ENCODE measurements at places on chromosomes 5 and 9. TPM values are rescaled to one million over a fixed set of nuclear protein-coding genes. Genes with fewer than 3 reads are reported as not detected.
A peak's percentile ranks its signal among the peaks of the same experiment; 100 is the strongest.

The NUTM2G gene
- not detected for total RNA-seq

The LHX3 gene
- not detected for total RNA-seq

The OR2S2 gene
- not detected for total RNA-seq

GRCh38 chr5:43772764-43773477, 169.9 kb downstream of the NNT start:
- H3K4me3 ChIP-seq: no peak overlapping the region
- no peak overlapping the region for H3K27ac ChIP-seq
- H3K4me1 ChIP-seq: no peaks in the 10 kb centered on the region
- no peaks in the 10 kb centered on the region for H3K27me3 ChIP-seq

- no peak overlapping the region for H3K27ac ChIP-seq
- H3K4me3 ChIP-seq: no peak overlapping the region
- peaks cover 2% of the 10 kb centered on the region for H3K36me3 ChIP-seq
- no peak for DNase-seq
- peaks cover under 1% of the 10 kb centered on the region for H3K4me1 ChIP-seq
These were observed 153.0 kb downstream of the CSNK1G3 start for GRCh38 chr5:123664961-123665360.

GRCh38 chr9:2234371-2234893, 219.3 kb downstream of the SMARCA2 start:
- H3K4me3 ChIP-seq: no peak overlapping the region
- no peak overlapping the region for H3K27ac ChIP-seq
- H3K36me3 ChIP-seq: no peaks in the 10 kb centered on the region
- peaks cover 7% of the 10 kb centered on the region for H3K4me1 ChIP-seq

- no peak overlapping the region for H3K27ac ChIP-seq
- DNase-seq: no peak
- H3K4me3 ChIP-seq: no peak overlapping the region
- H3K27me3 ChIP-seq: peaks cover 46% of the 10 kb centered on the region
These were observed 517 bp downstream of the KCNN2 start for GRCh38 chr5:114362197-114362976.

DNA sequence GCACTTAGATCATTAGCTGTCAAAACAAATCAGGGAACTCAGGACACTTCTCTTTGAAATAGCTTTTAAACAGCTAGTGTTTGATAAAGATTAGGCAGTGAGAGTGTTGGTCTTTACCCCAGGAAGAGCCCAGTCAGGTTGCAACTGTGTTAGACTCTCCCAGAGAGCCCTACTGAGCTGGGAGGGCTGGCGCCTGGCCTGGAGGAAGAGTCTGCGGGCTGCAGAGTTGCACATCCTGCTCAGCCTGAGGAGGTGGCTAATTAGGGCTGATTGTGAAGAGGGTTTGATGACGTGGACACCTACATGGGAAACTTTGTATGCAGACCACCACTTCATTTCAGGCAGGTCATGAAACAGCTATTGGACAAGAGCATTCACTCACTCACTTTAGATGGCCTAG, 112.0 kb downstream of the TMEM174 start:
- H3K27me3 ChIP-seq: peaks cover 23% of the 10 kb centered on the region
- no peak overlapping the region for H3K4me3 ChIP-seq
- H3K36me3 ChIP-seq: no peaks in the 10 kb centered on the region
- no peaks in the 10 kb centered on the region for H3K4me1 ChIP-seq
- H3K27ac ChIP-seq: no peak overlapping the region

DNA sequence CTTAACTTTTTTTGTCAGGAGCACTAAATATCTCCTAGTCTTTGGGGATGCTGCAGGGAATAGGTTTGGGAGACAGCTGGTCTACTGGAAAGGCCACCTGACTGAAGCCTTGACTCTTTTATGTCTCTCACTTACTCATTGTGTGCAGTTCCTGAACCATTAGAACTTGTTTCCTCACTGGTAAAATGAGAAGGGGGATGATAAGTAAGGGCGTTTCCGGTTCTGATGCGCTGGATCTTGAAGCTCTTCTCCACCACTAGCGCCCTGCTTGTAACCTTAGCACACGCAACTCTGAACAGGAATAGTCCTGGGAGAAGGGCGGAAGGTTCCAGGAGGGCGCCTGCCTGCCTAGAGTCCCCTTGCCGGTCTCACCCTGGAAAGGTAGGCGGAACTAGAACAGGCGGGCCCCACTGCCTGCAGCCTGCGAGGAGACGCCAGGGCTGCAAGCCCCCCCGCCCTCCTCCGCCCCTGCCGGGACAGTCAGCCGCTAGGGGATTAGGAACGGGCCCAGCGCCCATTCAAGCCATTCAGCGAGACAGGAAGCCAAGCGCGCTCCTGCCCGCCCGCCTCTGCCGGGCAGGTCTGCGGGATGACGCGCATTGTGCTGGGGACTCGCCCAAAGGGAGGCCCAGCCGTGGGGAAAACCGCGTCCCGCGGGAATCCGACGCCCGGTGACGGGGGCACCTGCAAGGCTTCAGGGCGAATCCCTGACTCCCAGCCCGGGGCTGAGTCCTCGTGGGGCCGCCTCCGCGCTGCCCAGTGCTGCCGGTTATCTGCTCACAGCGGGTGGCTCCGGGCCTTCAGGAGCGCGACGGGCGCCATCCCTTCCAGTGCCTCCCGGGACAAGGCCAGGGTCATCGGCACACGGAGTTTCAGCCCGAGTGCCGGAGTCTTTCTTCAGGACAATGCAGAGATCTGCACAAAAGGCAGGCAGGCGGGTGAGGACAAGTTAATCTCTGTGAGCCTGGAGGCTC, 44.0 kb upstream of the XPA start:
- H3K4me1 ChIP-seq: peaks cover 8% of the 10 kb centered on the region
- no peaks in the 10 kb centered on the region for H3K36me3 ChIP-seq
- peaks cover 61% of the 10 kb centered on the region for H3K27me3 ChIP-seq

DNA sequence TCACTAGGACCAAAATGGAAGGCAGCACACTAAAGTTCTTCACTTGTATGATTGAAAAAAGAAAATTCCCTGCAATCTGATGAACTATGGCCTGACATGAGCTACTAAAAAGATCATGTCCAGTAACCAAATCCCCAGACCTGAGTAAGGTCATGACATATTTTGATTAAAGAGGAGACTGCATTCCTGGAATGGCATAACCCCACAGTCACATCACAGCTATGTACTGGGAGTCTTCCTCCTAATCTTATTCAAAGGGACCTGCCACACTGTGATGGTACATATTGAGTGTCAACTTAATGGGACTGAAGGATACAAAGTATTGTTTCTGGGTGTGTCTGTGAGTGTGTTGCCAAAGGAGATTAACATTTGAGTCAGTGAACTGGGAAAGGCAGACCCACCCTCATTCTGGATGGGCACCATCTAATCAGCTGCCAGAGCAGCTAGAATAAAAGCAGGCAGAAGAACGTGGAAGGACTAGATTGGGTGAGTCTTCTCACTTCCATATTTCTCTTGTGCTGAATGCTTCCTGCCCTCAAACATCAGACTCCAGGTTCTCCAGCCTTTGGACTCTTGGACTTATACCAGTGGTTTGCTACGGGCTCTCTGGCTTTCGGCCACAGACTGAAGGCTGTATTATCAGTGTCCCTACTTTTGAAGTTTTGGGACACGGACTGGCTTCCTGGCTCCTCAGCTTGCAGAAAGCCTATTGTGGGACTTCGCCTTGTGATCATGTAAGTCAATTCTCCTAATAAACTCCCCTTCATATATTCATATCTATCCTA, 345.0 kb downstream of the TMEM38B start:
- H3K27me3 ChIP-seq: no peaks in the 10 kb centered on the region
- H3K4me1 ChIP-seq: no peaks in the 10 kb centered on the region
- DNase-seq: no peak
- H3K36me3 ChIP-seq: no peaks in the 10 kb centered on the region

DNA sequence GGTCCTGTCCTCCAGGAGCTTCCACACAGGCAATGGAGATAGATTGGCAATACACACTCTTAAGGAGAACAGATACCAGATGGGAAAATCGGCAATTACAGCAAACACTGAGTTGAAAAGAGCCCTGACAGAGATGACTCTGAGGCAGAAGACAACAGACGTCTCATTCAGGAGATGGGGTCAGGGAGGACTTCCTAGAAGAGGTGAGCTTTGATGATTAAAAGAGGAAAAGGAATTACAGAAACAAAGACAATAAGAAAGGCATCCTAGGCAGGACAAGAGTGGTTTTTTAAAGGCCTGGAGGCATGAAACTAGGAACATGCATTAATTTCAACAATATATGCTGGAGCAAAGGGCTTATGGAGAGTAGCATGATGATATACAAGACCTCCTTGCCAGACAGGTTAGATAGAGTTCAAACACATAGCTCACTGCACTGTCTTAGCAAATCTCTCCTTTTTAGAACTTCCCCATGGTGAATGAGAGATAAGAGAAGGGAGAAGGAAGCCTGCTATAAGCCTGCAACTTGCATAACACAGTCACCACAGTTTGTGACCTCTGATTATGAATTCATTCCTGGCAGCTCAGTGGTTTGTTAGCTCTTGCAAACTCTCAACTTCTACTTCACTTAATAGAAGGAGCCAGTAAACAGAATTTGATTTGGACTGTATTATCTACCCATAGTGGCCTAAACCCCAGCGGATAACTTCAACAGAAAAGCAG, 48.5 kb downstream of the SIL1 start:
- no peak overlapping the region for H3K27ac ChIP-seq
- H3K4me1 ChIP-seq: peaks cover 3% of the 10 kb centered on the region
- H3K4me3 ChIP-seq: no peak overlapping the region
- H3K27me3 ChIP-seq: no peaks in the 10 kb centered on the region
- no peak for DNase-seq
- H3K36me3 ChIP-seq: no peaks in the 10 kb centered on the region

DNA sequence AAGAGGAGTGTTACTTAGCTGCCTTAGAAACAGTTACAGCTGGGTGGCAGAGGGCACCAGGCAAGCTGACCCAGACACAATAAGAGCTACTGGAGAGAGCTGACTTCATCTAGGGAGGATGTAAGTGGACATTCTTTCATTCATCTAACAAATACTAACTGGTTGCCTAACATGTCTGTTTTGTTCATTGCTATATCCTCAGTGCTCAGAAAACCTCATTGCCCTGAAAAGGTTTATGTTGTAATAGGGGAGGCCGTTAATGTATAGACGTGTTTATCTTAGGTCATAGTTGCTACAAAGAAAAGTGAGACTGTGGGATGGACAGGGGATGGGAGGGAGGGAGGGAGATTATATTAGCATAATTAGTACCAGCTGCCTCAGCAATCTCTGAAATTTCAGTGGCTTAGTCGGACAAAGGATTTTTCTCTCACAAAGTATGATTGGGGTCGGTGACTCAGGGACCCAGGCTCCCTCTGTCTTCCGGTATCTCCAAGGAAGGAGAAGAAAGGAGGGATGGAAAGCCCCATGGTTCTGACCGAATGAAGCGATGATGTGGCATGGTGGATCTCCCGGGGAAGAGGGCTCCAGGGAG, 2.6 kb upstream of the SNX18 start:
- peaks cover 4% of the 10 kb centered on the region for H3K27me3 ChIP-seq
- no peak for DNase-seq
- H3K4me1 ChIP-seq: peaks cover 21% of the 10 kb centered on the region
- no peak overlapping the region for H3K27ac ChIP-seq

DNA sequence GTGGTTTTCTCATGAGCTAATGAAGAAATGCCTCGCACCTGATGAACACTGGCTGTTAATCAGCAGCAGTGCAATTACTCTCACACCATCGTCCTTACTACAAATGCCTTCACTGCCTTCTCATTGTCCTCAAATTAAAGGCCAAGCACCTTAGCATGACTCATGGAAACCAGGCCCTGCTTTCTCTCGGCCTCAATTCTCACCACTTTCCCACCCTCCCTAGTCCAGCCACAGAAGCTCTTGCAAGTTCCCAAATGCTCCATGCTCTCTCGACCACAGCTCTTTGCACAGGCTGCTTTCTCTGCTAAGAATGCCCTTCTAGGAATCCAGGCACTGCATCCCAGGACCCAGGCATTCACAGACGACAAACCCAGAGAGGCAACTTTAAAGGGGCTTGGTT, 94.6 kb upstream of the KLF4 start:
- H3K27ac ChIP-seq: no peak overlapping the region
- H3K4me3 ChIP-seq: no peak overlapping the region
- H3K4me1 ChIP-seq: peaks cover 2% of the 10 kb centered on the region
- no peak for DNase-seq
- H3K36me3 ChIP-seq: no peaks in the 10 kb centered on the region

DNA sequence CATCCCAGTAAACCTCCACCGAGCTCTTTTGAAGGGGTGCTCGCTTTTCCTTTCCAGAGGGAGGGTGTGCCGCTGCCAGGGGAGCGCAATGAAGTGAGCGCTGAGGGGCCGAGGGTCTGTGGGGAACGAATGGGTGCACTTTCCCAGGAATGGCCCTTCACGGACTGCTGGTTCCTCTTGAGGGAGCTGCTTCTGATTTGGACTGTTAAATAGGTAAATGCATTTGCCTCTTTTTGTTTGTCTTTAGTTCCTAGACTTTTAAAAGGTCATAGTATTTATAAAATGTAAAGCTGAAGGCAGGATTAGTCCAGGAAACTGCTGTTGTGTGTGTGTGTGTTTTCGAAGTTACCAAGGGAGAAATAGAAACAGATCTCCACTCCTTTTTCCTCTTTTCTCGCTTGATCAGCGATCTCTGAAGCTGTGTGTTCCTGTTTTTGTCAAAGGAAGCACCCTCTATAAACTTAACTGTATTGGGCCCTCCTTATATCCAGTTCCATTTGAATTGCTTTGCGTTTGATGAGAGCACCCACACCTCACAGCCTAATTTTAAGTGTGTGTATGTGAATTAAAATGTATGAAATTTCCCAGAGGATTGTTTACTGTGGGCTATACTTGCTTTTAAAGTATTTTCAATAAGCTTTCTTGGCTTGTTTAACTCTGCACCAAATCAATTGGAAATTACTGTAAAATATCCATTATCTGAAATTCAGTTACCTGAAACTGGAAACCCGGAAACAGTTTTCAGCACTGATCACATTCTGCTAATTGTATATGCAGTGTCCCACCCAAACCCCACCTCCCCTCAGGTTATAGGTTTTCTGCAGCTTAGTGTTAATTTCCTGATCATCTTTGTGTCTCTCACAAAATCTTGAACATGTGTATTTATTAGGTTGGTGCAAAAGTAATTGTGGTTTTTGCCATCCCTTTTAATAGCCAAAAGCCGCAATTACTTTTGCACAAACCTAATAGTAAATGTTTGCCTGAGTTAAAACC, 966 bp downstream of the SNX2 start:
- peak overlapping the region; percentile 97 for H3K4me3 ChIP-seq
- H3K27ac ChIP-seq: peak overlapping the region; percentile 96
- H3K36me3 ChIP-seq: peaks cover 32% of the 10 kb centered on the region
- no peaks in the 10 kb centered on the region for H3K27me3 ChIP-seq
